ENCODE measurements at places on chromosomes 2 and 18.
A peak's percentile ranks its signal among the peaks of the same experiment; 100 is the strongest.

DNA sequence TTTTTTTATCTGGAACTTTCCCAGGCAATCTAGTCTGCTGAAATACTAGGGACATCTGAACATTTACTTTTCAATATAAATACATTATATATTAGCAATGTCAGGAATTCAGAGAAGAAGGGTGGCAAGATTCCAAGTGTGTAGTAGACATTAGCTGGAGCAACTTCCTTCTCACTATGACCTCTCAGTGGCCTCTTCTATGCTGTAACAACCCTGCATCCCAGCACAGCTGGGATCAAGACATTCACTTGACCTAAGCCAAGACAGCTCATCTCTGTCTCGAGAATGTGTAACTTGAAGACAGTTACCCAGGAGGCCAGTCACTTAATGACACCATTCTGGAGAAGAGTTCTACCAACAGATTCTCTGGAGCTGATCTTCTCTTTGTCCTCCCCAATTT is 61.7 kb upstream of the RALBP1 start:
- peak; percentile 89 for DNase-seq

- DNase-seq = no peak
Observed at GRCh38 chr2:229765721-229766120, 51.4 kb upstream of the DNER start.

GRCh38 chr2:12700989-12701388 is 15.7 kb upstream of the TRIB2 start:
- peak; percentile 50 for DNase-seq

DNA sequence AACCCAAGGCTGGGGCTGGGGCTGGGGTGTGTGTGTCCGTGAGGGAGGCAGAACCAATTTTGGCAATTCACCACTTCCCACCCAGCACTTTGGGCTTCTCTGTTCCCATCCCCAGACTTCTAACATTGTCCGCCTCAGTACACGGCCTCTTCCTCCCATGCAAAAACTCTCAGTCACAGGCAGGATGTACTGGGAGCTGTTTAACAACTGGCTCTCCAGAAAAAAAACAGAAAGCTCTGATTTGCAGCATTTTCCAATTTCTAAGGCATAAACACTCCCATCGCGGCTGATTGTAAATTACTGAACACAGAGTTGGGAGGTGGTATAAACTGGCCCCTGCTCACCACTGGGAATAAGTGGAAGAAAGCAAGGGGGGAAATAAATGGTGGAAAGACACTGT is 73.1 kb upstream of the MAP4K3 start:
- DNase-seq = no peak

GRCh38 chr2:45145073-45145899 is 136.0 kb upstream of the SIX2 start:
- DNase-seq = no peak

DNA sequence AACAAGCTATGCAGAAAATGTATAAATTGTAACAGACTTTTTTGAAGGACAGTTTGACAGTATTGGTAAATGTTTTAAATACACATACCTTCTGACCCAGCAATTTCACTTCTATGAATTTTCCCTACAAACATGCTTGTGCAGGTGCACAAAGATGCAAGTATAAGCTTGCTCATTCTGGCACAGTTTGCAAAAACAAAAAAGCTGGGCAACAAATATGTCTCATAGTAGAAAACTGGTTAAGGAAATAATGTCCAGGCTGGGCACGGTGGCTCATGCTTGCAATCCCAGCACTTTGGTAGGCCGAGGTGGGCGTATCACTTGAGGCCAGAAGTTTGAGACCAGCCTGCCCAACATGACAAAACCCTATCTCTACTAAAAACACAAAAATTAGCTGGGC is 96.9 kb upstream of the NEDD4L start:
- DNase-seq = no peak

DNA sequence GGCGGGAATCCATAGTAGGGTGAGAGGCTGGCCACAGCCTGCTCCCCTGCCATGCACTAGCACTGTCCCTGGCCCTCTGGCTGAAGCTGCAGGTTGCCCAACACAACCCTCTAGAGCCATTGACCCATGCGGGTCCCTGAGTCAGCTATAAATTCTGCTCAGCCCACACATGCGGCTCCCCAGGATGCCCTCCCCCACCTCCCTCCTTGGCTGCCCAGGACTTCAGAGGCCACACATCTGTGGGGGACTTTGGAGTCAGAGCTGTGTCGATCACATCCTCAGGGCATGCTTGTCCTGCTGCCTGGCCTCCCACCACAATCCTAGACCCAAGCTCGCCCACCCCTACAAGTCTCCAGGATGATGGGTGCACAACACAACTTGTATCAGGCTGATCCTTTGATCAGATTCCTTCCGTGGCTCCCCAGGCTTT is 97.0 kb downstream of the TFCP2L1 start:
- DNase-seq = no peak

- no peak for DNase-seq
Observed at GRCh38 chr2:236852977-236853374, 232.7 kb upstream of the COPS8 start.

GRCh38 chr2:100321866-100322820 is at the start of gene LONRF2:
Gene LONRF2, minus strand, starts transcription at chr2:100322501. Its CDS starts 408 bp downstream, at chr2:100322093.
- DNase-seq = no peak

DNA sequence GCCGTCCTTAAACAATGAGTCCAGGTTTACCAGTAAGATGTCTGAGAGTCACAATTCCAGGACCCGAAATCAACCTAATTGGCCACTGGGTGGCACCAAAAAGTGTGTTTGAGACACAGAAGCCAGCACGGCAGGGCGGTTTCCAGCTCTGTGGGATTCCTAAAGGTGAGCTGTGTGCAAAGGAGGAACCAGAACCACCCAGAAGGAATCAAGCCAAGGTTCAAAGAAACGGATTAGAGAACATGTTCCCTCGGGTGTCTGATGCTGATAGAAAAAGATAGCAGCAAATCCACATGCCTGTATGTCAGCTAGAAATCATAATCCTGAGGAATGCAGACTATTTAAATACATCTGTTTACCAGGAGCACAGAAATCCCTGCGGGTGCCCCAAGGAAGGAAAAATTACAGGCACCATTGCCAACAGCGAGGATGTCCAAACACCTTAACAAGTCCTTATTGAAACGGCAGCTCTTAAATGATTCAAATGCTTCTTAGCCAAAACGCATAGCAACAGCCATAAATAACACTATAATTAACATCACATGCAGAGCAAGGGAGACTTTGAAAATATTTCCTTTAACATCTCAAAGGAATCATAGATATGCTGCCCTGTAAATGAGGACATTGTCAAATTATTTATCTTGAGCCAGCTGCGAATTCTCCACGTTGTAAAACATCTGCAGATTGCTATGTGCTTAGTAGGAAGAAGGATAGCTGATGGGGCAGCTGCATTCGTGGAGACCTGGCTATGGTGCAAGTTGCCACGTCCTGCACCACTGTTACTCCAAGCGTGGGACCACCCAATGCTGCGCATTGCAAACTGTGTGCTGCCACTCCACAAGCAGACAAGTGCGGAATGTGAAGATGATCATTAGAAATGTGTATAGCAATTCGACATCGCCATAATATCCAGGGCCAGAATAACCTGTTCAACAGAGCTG is 318.7 kb upstream of the NCKAP5 start:
- DNase-seq = peak; percentile 58

DNA sequence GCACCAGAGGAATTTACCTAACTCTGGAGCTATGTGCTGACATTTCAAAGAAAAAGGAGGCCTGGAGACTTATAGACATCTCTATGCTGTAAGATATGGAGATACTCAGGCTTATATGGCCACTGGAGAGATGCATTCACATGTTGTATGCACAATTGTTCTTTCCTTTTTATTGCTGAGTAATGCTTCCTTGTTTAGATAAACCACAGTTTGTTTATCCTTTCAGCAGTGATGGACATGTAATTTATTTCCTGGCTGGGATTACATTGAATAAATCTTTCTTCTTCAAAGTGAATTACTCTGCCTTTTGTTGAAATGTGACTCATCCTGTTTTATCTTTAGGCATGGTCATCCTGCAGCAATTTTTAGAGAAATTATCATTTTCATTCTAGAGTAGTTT is 716.7 kb upstream of the GCFC2 start:
- no peak for DNase-seq

DNA sequence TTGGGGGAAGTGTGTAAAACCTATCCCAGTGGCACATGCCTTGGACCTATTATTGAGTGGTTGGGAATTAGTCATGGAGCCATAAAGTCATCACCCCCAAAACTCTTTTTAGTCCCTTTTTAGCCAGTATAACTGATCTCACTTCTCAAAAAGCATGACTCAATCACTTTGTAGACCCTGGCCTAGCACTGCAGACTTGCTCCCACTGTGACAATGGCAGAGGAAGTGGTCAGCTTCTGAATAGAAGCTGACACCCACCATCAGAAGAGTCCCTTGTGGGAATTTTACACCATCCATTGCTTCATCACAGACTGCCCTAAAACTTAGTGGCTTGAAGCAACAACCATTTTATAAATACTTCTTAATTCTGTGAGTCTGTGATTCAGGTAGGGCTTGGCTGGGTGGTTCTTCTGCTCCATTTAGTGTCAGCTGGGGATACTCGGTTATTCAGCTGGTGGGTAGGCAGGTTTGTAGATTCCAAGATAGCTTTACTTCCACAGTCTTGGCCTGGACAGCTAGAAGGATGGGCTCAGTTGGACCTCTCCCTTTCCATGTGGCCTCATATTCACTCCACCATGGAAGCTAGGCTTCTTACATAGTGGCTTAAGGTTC is 10.8 kb upstream of the ITGA6 start:
- no peak for DNase-seq

DNA sequence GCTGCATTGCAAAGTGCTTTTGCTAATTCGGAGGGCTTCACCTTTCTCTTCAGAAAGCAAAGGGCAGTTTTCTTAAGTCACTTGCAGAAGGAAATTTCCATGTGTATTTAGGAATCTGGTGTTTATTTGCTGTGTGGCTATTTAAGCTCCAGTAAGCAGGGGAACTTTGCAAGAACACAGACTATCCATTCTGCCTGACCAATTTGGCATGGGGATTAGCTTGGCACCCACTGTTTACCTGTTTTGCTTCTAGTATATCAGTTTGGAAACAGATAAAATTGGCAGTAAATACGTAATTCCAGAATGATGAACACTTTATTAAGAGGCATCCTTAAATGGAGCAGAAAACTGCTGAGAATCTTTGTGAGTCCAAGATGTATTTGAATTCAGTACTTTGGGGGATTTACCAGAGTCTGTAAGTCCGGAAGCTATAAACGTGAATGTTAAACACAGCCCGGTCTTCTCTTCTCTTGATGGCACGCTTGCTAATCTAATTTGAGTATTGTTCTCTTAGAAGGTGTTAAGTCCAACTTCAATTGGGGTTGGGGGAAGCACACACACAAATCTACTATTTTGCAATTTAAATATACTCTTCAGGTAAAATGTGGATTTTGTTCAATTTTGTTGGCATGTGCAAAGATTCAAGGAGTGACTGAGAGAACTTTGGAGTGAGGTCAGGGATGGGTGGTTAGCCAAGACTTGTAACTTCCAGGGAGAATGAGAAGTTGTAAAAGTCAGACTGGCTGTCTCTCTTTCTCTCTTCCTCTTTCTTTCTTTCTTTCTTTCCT is 650 bp downstream of the ACKR3 start:
- no peak for DNase-seq

DNA sequence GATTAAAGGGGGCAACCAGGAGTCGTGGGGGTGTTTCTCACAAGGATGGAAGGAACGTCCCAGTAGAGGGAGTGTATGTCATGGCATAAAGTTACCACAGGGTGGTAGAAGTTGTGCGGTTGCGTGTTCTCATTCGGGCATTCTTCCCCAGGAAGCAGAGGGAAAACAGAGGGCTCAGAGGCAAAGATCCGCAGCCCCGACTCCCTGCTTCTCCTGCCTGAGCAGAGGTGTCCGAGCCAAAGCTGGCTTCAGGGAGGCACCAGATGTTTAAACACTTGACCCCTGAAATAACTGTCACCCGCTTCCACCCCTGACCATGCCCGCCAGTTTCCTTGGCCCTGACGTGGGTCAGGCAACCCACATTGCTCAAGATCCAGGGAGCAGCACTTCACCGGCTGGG is 83.7 kb downstream of the EN1 start:
- DNase-seq = peak; percentile 16

- DNase-seq = peak; percentile 70
Observed at GRCh38 chr2:60641811-60642788, 88.6 kb upstream of the BCL11A start.

DNA sequence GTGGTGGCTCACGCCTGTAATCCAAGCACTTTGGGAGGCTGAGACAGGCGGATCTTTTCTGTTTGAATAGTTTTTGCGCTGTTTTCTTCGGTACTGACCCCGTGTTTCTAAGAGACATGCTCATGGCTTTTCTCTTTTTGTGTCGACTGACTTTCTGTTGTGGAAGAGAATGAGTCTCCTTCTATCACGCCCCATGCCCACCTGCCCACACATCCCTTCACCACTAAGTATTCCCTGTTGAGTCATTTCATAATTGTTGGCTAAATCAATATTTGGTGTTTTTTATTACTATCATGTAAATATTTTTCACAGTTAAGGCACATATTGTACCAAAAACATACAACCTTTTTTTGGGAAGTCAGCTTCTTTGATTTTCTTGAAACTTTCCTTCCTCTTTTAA is 198.8 kb upstream of the TWIST2 start:
- no peak for DNase-seq

DNA sequence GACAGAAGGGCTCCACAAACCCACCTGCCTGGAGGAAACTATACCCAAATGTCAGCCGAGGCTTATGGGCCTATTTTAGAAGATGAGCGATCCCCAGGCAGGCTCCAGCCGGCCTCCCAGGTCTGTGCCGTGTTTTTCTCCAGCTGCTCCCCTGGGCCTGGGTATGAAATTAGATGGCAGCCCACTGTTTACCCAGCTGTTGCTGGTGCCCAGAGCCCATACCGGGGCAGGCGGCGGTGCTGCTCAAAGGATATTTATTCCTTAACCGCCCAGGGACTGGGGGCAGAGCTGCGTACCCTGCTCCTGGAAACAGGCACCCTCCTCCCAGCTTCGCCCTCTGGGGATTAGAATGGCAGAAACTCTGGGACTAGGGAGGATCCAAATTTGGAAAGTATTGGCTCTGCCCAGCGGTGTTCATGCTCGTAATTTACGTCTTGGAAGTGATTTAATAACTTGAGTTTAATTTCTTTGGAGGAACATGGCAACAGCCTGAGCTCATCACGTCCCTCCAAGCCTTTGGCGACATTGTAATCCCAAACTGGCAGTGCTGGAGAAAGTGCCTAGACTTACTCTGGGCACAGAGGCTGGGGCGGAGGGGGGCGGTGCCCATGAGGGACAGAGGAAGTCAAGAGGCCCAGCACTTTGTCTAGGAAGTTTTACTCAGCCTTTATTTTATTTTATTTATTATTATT is 199.2 kb downstream of the KLHL29 start:
- DNase-seq = no peak

GRCh38 chr2:96715658-96716057 is 24.2 kb downstream of the LMAN2L start:
- no peak for DNase-seq

DNA sequence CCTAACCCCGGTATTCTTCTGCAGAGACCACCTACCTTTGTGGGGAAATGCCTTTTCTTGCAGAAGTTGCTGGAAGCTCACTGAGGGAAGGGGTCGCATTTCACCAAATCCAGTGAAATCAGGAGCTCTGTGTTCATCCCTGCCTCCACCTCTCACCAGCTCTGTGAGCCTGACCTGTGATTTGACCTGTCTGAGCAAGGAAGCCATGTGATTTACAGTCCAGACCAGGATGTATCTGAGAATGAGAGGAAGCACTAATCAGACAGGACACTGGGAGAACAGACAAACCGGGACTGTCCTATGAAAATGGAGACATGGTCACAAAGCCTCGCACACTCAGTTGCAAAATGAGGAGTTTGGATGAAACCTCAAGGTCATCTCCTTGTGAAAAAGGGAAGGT is 285.4 kb downstream of the BCL11A start:
- no peak for DNase-seq

GRCh38 chr2:54726940-54727339 is 3.5 kb downstream of the EML6 start:
- DNase-seq = peak; percentile 14

- peak; percentile 97 for DNase-seq
Observed at GRCh38 chr2:172968061-172968469, 107.6 kb upstream of the MAP3K20 start.
